Stimulated activated CD8-positive, alpha-beta memory T cell treated with anti-CD3 and anti-CD28 coated beads, Interleukin-7, amount 100 ng/mL, for 1 hour (primary cell): ENCODE measurements at places on chromosomes 3 and 15.

- DNase-seq = no peak
These were observed 131.4 kb downstream of the ATP1B3 start for GRCh38 chr3:142007710-142008399.

DNA sequence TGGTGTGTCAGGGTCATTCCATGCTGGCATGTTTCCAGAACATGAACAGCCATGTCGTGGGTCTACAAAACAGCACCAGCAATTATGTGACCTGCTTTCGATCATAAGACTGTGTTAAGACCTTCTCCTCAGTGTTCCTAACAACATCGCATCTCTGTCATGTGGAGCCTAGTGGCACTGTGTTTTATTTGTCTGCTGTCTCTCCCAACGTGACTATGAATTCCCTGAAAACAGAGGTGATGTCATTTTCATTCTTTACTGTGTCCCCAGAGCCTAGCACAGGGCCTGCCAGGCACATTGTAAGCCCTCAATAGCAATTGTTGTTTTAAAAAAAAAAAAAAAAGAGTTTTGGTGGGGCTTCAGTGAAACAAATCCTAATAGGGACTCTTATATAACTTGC, 94.2 kb upstream of the IL12A start:
- DNase-seq = no peak

DNA sequence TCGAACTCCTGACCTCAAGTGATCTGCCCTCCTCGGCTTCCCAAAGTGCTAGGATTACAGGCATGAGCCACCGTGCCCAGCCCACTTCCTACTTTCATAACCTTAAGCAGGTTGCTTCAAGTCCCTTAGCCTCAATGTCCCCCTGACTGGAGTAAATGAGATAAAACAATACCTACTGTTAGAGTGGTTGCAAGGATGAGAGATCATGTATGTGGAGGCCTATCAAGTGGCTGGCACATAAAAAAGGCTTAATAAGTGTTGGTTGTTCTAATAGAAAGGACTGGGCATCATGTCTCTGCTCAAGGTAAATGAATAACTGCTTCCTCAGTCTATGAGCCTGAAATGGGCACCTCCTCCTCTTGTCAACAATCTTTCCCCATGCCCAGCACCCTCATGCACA, 25.9 kb upstream of the UBE2E1 start:
- no peak for DNase-seq

DNA sequence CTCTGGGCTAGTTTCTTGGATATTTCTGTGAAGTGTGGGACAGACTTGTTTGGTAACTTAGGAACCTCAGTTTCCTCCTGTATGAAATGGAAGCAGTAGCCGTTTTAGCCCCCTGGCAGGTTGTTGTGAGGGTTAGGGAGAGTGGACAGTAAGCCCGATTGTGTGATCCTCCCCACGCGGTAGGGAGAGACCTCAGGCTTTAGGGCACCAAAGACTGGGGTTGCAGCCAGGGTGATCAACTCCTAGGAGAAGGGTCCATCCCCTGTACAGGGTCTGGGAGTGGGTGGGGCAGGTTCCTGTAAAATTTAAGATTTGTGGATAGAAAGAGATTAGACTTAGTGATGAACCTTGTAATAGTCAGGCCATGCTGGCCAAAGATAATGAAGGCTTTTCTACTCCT, 120.5 kb downstream of the SMAD6 start:
- DNase-seq = no peak

- no peak for DNase-seq
These were observed 3.8 kb downstream of the MPI start for GRCh38 chr15:74893627-74894026.
